ENCODE measurements at places on chromosomes 12 and 14. TPM values are rescaled to one million over a fixed set of nuclear protein-coding genes. Genes with fewer than 3 reads are reported as not detected.
A peak's percentile ranks its signal among the peaks of the same experiment; 100 is the strongest.

GRCh38 chr12:122841544-122842321 is 6.5 kb downstream of the HIP1R start:
- H3K4me1 ChIP-seq, result peaks cover 23% of the 10 kb centered on the region
- peak; percentile 65 for DNase-seq
- H3K4me3 ChIP-seq, result no peak overlapping the region

Gene CMA1
- total RNA-seq, result not detected

DNA sequence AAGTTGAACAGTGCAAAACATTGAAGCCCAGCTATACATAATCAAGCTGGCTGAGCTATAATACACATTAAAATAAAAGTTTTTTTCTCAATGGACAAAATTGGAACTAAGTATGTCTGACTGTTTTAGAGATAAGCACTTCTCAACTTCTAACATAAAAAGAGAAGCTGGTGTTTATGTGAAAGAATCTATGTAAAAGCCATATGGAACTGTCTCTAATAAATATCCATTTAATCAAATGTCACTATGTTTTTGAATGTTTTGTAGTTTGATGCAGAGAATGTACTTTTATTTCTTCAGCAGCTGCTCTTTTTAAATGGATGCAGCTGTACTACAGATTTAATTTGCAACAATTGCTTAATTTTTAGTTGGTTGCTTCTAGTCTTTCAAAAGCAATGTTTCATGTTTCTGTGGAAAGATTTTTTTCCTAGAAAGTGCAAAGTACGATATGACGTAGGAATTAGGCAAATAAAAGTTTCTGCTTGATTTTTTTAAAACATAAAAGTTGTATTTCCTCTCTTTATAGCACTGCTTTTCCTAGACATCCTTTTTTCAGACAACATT is 114.2 kb downstream of the PDE3A start:
- H3K4me3 ChIP-seq, result no peak overlapping the region
- DNase-seq, result no peak
- no peak overlapping the region for H3K27ac ChIP-seq

DNA sequence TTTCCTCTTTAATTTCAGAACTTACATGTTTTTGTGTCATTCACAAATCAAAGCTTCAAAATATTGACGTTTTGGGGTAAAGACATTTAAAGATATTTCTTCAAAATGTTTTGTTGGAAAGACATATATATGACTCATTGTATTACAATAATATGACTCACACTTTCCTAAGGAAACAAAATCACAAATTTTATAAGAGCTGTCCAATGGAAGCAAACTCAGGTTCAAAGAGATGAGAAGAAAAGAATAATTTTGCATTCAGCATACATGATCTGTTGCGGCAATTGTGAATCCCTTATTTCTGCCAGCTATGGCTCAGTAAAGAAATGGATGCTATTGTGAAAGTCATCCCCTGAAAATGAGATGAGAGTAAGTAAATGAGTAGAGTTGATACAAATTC is 82.7 kb downstream of the GRIP1 start:
- H3K27ac ChIP-seq, result no peak overlapping the region
- H3K4me1 ChIP-seq, result peaks cover 3% of the 10 kb centered on the region
- DNase-seq, result peak; percentile 39
- no peaks in the 10 kb centered on the region for H3K27me3 ChIP-seq
- no peak overlapping the region for H3K4me3 ChIP-seq

Gene ENO2
- total RNA-seq, result 46.4 TPM
